Skin of body (tissue), 3 donors: ENCODE measurements at places on chromosomes 4 and X. TPM values are rescaled to one million over a fixed set of nuclear protein-coding genes. Genes with fewer than 3 reads are reported as not detected.

The RELL1 gene
- 48.1 TPM for total RNA-seq

The HTRA3 gene
- total RNA-seq = 25.8 TPM

The PNMA3 gene
- 0.69 TPM for total RNA-seq

The XK gene
- 5.9 TPM for total RNA-seq

The CLNK gene
- 0.10 TPM for total RNA-seq

DNA sequence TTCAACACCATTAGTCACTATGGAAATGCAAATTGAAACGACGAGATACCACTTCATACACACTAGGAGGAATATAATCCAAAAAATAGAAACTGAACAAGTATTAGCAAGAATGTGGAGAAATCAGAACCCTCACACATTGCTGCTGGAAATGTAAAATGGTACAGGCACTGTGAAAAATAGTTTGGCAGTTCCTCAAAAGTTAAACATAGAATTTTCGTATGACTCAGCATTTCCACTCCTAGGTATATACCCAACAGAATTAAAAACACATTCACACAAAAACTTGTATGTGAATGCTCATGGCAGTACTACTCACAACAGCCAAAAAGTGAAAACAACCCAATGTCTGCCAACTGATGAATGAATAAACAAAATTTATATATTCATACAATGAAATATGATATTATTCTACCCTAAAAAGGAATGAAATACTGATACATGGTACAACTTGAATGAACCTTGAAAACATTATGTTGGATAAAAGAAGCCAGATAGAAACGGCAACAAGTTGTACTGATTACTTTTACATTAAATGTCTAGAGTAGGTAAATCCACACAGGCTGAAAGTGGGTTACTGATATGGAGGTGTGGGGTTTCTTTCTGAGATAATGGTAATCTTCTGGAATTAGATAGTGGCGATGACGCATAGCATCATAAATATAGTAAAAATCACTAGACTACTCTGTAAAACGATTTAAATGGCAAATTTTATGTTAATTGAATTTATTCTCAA lies 22.3 kb downstream of the TEC start:
- DNase-seq = no peak

- peak; percentile 82 for DNase-seq
These were observed 16.7 kb downstream of the GPRIN3 start for GRCh38 chr4:89290727-89291516.

- DNase-seq = no peak
These were observed 57.2 kb downstream of the RUFY3 start for GRCh38 chr4:70778888-70779422.

GRCh38 chr4:99088023-99088449 lies 552 bp downstream of the ADH5 start:
- DNase-seq = peak; percentile 57

DNA sequence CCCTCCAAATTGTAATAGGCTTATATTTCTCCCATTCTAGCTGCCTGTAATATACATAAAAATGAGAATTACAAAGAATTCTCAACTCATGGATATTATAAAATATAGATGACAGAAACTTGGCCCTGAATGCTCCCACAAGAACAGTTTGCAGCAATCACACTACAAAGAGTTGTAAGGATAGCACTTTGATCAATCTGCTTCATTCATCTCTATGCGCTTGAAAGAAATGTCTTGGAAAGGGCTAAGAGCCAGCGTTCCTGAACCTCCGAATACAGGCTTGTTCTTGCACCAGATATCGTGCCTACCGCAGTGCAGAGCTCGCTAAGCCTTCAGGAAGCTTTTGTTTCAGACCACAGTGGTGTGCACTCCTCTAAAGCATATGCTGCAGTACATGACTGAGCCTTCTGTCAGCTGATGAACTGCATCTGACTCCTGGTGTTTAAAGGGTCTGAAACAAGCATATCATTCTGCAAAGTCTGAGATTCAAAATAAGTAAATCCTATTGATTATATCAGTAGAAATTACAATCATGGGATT lies 417.6 kb upstream of the ZFP42 start:
- DNase-seq = no peak
